ENCODE measurements at places on chromosomes 2 and 18.

- no peak for DNase-seq
These were observed 12.3 kb upstream of the IL1B start for GRCh38 chr2:112848833-112849232.

GRCh38 chr18:39840856-39841481, 2114.1 kb upstream of the PIK3C3 start:
- no peak for DNase-seq

DNA sequence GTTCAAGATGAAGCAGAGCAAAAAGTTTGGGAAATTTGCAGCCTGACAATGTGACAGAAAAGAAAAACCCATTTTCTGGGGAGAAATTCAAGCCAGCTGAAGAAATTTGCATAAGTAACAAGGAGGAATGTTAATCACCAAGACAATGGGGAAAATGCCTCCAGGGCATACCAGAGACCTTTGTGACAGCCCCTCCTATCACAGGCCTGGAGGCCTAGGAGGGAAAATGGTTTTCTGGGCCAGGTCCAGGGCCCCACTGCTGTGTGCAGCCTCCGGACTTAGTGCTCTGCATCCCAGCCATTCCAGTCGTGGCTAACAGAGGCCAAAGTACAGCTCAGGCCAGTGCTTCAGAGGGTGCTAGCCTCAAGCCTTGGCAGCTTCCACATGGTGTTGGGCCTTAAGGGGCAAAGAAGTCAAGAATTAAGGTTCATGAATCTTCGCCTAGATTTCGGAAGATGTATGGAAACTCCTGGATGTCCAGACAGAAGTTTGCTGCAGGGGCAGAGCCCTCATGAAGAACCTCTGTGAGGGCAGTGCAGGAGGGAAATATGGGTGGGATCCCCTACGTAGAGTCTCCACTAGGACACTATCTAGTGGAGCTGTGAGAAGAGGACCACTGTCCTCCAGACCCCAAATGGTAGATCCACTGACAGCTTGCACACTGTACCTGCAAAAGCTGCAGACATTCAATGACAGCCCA, 314.1 kb upstream of the TRIB2 start:
- no peak for DNase-seq

DNA sequence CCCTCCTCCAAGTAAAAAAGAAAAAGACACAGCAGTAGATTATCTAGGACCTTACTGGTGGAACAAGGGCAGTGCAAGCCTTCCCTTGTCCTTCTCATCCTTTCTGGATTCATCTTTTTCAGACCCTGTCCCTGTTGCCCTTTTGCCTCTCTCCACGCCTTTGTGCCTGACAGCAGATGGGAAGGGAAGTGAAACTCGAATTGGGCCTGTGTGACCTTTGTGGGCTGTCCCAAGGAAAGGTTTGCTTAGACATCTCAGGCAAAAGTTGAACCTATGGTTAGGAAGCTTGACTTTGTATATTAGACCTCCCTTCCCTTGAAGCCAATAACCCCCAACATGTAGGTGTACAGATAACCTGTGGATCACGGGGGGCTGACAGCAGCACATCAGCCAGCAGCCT, 185.3 kb downstream of the PRKCE start:
- DNase-seq, result no peak

GRCh38 chr18:13615432-13615861, 110.9 kb downstream of the FAM210A start:
- DNase-seq, result no peak

GRCh38 chr2:113228991-113229716, 49.6 kb downstream of the PAX8 start:
- DNase-seq, result no peak

GRCh38 chr18:31041271-31042083, 1.1 kb downstream of the DSC3 start:
- DNase-seq, result no peak

GRCh38 chr2:185388226-185388625, 350.4 kb upstream of the FSIP2 start:
- DNase-seq, result no peak

GRCh38 chr2:120599072-120599471, 136.6 kb upstream of the GLI2 start:
- DNase-seq, result no peak

DNA sequence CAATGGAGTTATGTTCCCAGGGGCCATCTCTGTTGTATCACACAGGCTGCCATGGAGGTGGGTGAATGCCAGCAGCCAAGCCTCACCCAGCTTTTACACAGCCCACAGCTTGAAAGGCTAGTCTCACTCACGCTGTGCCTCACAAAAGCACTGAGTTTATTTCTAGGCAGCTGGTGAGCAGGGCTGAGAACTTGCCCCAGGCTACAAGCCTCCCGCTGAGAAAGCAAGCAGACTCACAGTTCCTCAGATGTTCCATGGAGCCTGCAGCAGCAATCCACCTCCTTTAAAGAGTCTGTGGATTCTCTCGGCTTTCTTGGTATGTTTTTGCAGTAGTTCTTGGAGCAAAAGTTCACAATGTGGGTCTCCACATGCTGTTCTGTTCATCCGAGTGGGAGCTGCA, 40.9 kb upstream of the ALKAL2 start:
- DNase-seq, result no peak

DNA sequence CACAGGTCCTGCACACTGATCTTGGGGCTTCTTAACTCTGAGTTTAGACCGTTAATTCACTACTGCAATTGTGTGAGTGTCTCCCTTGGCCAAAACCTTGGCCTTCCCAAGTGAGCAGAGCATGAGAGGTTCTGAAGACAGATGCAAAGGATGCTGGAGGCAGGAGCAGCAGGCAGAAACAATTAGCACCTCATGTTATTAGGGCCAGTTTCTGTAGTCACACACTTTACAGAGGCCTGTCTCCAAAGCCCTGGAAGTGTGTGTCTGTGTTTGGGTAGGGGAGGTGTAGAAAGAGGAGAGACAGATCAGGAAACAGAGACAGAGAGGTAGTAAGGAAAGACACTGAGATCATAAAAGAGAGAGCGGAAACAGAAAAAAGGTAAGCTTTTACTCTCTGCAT, 533.8 kb downstream of the TMEM182 start:
- DNase-seq, result no peak

- peak; percentile 8 for DNase-seq
These were observed 650 bp downstream of the ORMDL1 start for GRCh38 chr2:189783451-189783926.

- DNase-seq, result no peak
These were observed 43.3 kb upstream of the PLB1 start for GRCh38 chr2:28452534-28453081.

GRCh38 chr2:150617351-150617978, 130.0 kb upstream of the RND3 start:
- no peak for DNase-seq

DNA sequence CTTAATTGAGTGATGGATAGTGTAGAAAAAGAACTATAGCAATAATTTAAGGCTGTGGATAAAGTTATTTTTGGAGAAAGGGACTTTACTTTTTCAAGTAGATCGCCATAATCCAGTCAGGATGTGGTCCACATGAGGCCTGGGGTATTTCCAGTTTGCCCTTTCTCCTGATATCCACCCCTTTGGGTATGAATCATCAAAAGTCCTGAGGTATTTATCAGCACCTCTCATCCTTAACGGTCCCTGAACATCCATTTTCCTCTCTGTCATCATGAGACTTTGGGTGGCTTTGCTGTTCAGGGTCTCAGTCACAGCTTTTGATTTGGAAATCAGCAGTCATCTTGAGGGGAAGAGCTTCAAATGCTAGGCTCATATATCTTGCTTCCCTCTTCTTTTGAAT, 39.3 kb upstream of the ELAC1 start:
- no peak for DNase-seq

DNA sequence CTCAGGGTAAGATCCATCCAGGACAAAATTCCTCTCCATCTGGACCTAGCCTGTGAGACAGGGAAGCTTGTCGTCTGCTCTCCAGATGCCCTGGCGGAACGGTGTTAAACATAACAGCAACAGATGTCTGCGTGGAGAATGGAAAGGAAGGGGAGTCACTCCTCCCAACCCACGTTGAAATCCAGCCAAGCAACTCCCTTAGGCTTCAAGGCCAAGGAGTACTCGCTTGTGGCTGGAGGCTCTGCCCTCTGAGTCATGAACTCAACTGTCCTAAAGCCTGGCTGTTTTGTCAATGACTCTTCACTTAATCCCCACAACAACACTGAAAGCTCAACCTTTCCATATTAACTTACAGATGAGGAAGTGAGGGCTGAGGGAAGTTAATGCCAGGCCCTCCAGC, 42.2 kb downstream of the TPO start:
- no peak for DNase-seq

- no peak for DNase-seq
These were observed 45.2 kb upstream of the MEIS1 start for GRCh38 chr2:66389651-66390131.

DNA sequence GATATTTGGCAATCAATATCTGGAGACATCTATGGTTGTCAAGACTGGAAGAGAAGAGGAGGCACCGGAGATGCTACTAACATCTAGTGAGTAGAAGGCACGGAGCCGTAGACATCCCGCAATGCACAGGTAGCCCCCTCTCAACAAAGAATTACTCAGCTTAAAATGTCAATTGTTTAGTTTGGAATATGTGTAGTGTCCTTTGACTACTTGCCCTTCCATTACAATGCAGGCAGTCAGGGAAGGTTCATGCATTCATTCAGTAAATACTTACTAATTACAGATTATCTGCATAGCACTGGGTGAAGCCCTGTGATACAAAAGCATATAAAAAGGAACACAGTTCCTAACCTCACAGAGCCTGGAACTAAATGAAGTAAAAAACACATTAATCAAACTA, 294.0 kb downstream of the RIT2 start:
- no peak for DNase-seq

DNA sequence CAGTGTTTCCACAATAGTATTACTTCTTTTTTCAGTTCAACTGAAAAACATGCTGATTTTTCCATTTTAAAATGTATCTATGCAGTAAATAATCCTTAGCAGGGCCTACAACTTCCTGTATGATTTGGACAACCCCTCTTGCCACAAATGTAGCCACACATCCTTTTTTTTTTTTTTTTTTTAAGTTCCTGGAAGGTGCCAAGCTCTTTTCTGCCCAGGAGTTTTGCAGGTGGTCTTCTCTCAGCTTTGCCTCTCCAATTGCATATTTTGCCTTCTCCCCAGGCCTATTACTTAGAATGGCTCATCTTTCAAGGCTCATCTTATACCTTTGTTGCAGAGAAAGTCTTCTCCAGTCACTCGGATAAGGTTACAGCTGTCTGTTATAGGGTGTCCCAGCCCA, 11.6 kb downstream of the KLHL14 start:
- no peak for DNase-seq

DNA sequence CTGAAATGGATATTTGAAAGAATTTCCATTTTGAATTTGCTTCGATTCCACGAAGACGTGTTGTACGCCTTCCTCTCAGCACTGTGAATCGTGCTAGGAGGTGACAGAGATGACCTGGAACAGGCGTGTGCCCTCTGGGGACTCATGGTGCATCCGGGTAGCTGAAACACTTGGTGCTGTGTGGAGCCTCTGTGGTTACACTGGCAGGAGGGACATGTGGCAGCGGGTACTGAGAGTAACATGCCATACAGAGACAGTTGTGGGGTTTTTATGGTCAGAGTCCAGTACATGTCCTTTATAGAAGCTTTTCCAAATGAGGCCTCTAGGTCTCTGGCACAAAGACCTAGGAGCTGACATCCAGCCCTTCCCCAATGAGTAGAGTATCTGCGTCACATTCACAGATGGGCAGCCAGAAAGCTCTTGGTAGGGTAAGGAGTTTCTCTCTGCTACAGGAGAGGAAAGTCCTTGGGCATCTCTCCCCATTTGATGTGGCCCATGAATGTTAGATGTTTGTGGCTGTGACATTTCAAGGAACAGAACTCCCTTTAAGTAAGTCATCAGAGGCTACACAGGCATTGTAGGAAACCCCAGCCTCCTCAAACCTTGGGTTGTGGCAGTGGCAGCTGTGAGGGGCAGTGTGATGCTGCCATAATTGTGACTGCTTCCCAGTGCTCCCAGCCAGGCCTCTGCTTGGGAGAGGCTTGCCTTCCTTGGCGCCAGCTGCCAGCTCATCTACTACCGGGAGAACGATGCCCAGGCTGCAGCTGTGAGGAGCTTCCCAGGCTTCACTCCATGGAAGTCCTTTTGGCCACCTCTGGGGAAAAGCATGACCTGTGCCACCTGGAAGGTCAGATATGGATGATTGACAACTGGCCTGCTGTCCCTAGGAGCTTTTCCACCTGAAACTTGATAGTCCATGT, 80.6 kb downstream of the ACOXL start:
- no peak for DNase-seq

DNA sequence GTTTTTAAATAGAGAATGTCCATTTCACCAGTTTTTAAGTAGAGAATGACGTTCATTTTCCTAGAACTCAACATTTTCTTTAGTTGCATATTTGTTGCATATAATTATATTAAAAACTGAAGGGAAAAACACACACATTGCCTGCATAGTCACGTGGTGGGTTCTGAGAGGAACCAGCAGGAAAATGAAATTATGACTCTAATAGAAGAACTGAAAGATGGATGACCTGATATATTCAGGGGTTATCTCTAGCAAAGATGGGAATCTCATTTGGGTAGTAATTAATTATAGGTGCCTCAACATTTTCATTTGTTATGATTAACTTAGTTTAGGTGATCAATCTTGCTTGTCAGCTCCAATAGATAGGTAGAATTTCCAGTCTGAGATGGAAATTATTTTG, 288.3 kb downstream of the TRIB2 start:
- no peak for DNase-seq

DNA sequence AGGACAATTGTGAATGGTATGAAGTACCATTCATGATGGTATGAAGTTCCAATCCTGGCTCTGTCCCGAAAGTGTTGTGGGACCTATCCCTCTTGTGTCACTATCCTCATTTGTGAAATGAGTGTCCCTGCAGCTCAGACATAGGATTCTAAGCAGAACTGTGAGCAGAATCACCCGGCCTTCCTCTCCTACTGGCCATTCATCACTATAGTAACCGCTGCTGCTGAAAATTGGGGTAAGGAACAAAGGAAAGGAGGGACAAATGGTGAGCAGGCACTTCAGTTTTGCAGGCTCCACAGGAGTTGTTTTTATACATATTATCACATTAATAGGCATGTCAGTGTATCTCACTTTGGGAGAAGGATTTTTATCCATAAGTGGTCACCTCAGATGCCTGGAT, 27.4 kb downstream of the SMYD1 start:
- no peak for DNase-seq

GRCh38 chr2:74080346-74080745, 67.4 kb downstream of the BOLA3 start:
- DNase-seq, result no peak

DNA sequence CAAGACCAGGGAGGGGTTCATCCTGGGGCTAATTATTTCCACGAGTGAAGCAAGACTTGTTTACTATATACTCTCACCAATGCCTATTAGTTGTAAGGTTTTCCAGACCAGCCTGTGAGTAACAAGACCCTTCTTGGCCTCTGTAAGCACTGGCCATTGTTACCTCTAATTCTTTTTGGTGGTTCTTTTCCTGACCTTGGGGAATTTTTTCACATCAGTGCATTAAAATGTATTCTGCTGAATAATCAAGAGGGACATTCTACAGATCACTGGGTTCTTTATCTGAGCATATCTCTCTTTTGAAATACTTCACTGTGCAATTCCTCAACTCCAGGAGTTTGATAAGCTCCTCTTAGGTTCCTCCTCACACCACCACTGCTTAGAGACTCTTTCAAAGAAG, 909.9 kb upstream of the ACVR2A start:
- no peak for DNase-seq
